IPS DF 6.9 (cell line): ENCODE measurements at places on chromosomes 1 and 21.

GRCh38 chr1:118047006-118047649 is 117.6 kb downstream of the WDR3 start:
- no peaks in the 10 kb centered on the region for H3K4me1 ChIP-seq
- no peak overlapping the region for H3K27ac ChIP-seq
- DNase-seq, result no peak
- no peak overlapping the region for H3K4me3 ChIP-seq
- H3K27me3 ChIP-seq, result no peaks in the 10 kb centered on the region

- H3K27me3 ChIP-seq, result no peaks in the 10 kb centered on the region
- H3K27ac ChIP-seq, result no peak overlapping the region
Observed at GRCh38 chr1:25996966-25997827, 666 bp downstream of the PAFAH2 start.

DNA sequence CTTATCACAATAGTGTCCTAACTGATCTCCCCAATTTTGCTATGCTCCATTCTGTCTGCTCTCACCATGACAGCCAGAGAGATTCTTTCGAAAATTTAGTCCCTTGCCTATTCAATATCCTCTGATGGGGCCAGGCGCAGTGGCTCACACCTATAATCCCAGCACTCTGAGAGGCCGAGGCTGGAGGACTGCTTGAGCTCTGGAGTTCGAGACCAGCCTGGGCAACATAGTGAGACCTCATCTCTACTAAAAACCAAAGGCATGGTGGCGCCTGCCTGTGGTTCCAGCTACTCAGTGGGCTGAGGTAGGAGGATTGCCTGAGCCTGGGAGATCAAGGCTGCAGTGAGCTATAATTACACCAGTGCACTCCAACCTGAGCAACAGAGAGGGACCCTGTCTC is 16.1 kb upstream of the PDZK1IP1 start:
- no peak for DNase-seq
- H3K4me3 ChIP-seq, result no peak overlapping the region
- no peaks in the 10 kb centered on the region for H3K36me3 ChIP-seq
- no peak overlapping the region for H3K27ac ChIP-seq

DNA sequence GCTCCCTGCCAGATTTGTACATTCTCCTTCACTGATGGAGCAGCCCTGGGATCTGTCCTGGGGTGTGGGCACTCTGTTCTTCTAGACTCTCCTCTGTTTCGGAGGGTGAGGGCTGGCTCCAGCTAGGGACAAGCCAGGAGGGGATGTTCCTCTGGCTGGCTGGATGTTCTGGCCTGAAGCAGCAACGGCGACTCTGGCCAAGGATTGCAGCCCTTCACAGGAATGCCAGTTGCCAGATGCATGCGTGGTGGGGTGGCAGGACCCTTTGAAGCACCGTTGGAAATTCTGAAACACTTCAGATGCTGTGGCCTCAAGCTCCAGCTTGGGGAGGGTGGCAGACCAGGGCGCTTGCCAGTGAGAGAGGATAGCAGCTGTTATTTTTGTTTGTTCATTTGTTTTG is 210.9 kb downstream of the TRABD2B start:
- no peak overlapping the region for H3K27ac ChIP-seq
- H3K4me3 ChIP-seq, result no peak overlapping the region
- no peaks in the 10 kb centered on the region for H3K36me3 ChIP-seq
- no peak for DNase-seq
- H3K27me3 ChIP-seq, result no peaks in the 10 kb centered on the region
- H3K4me1 ChIP-seq, result no peaks in the 10 kb centered on the region

- H3K27me3 ChIP-seq, result no peaks in the 10 kb centered on the region
- H3K4me3 ChIP-seq, result no peak overlapping the region
- no peaks in the 10 kb centered on the region for H3K4me1 ChIP-seq
- DNase-seq, result no peak
Observed at GRCh38 chr1:178224358-178224757, 130.5 kb downstream of the RASAL2 start.

DNA sequence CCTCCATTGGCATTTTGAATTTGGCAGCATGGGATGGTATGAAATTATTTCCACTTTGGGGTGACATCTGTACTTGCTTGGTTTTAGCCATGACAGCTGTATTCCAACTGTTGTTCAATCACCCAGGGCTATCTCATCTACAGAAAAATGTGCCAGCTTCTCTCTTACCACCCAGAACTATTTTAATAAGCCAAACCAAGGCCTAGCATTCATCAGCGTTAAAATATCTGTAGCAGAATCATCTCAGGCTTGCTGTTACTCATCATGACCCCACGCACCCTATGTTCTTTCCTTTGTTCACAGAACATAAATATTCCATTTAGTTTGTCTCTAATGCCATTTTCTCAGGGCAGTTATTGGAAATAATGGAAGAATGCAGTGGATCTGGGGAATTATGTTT is 49.8 kb downstream of the GIPC2 start:
- no peak overlapping the region for H3K27ac ChIP-seq
- 0 out of 2 replicates have a peak, but pooled peaks cover 2% of the 10 kb centered on the region for H3K4me1 ChIP-seq
- H3K27me3 ChIP-seq, result no peaks in the 10 kb centered on the region
- DNase-seq, result no peak
- no peak overlapping the region for H3K4me3 ChIP-seq
- H3K36me3 ChIP-seq, result no peaks in the 10 kb centered on the region

GRCh38 chr1:182446033-182446669 is 3.8 kb upstream of the RGSL1 start:
- no peaks in the 10 kb centered on the region for H3K27me3 ChIP-seq
- no peak overlapping the region for H3K4me3 ChIP-seq
- no peaks in the 10 kb centered on the region for H3K36me3 ChIP-seq
- peak; percentile 22 for DNase-seq
- 0 out of 2 replicates have a peak, but pooled peaks cover 4% of the 10 kb centered on the region for H3K4me1 ChIP-seq
- no peak overlapping the region for H3K27ac ChIP-seq

GRCh38 chr21:23853796-23854379 is 1753.4 kb downstream of the MRPL39 start:
- no peak overlapping the region for H3K27ac ChIP-seq
- no peaks in the 10 kb centered on the region for H3K36me3 ChIP-seq
- no peak overlapping the region for H3K4me3 ChIP-seq
- no peaks in the 10 kb centered on the region for H3K4me1 ChIP-seq

DNA sequence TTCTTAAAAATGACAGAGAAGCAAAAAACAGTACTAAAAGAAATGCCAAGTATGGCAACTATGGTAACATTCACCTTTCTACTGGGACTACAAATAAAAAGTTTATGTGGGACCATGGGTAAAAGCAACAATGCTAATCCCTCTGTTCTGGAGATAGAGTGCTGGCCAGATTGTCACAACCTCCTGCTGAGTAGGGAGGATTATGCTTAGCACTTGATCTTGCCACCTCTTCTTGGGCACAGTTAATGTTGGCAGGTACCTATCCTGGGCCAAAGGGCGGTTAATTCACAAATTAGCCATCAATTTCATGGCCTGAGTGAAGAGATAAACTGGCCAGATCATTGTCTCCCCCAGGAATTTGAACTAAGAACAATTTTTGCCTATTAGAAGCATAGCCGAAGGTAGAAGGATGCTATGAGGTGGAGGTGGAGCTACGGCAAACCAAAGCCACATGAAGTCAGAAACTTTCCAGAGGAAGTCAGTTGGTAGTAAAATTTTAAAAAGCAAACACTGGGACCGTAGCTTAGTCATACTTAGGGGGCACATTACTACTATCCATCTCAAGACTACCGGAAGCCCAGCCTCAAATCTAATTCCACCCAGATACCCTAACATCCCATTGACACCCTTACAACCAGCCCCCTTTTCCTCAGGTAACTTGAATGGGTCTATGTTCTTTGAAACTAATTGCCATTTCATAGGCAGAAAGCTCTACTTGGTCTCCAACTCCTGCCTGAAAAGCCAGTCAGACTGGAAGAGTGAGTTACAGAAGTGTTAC is 2.7 kb downstream of the SCYL3 start:
- peaks cover 2% of the 10 kb centered on the region; the same call in 1 of the 2 replicates for H3K4me1 ChIP-seq
- no peak overlapping the region for H3K27ac ChIP-seq
- no peak overlapping the region for H3K4me3 ChIP-seq
- DNase-seq, result no peak
- no peaks in the 10 kb centered on the region for H3K27me3 ChIP-seq
- no peaks in the 10 kb centered on the region for H3K36me3 ChIP-seq

DNA sequence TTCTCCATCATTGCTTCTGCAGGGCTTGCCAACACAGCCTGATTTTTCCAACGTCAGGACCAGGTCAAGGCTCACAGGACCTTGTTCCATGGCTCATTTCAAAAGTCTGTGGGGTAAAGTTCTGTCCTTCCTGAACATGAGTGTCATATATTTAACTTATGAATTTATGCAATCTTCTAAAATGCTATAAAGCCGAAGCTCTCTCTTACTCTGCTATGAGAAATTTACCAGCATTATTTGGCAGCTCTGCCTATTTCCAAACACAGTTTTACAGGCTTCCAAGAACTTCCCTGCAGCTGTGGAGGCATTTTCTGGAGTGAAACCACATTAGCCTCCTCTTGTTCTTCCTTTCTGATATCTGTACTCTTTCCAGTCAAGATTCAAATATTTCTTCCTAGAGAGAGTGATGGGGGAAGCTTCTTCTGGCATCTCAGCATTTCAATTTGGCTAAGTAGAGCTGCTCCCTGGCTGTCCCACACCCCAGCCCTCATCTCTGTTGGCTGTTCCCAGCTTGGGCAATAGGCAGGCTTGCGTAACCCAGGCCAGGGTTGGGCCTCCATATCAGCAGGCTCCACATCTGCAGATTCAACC is 15.6 kb upstream of the HMGCS2 start:
- no peaks in the 10 kb centered on the region for H3K4me1 ChIP-seq
- H3K27ac ChIP-seq, result no peak overlapping the region
- H3K36me3 ChIP-seq, result no peaks in the 10 kb centered on the region
- DNase-seq, result no peak
- H3K27me3 ChIP-seq, result no peaks in the 10 kb centered on the region
- H3K4me3 ChIP-seq, result no peak overlapping the region

- H3K4me3 ChIP-seq, result no peak overlapping the region
- no peaks in the 10 kb centered on the region for H3K4me1 ChIP-seq
- DNase-seq, result no peak
- no peak overlapping the region for H3K27ac ChIP-seq
- H3K36me3 ChIP-seq, result no peaks in the 10 kb centered on the region
Observed at GRCh38 chr21:28459193-28459592, 533.5 kb downstream of the LTN1 start.

DNA sequence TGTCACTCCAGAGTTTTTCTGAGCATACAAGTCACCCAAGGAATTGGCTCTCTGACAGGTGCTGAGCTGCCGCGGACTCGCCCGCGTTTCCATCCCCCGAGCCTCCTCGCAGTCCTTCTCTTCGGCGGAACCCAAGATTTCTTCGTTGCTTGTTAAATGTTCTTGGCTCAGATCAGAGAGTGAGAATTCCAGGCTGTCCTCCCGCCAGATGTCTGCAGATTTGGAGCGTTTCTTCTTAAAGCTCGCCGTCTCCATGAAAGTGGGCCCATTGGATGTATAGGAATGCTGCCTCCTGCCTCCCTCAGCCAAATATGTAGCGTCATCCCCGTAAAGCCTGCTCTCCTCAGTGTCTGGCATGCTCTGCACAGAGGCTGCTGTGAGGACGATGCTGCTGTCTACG is 77.8 kb downstream of the TIAM1 start:
- no peaks in the 10 kb centered on the region for H3K27me3 ChIP-seq
- no peaks in the 10 kb centered on the region; the same call in 1 of the 2 replicates for H3K36me3 ChIP-seq
- no peak for DNase-seq
- H3K4me3 ChIP-seq, result no peak overlapping the region

- no peak overlapping the region for H3K27ac ChIP-seq
- no peak overlapping the region for H3K4me3 ChIP-seq
- no peak for DNase-seq
- no peaks in the 10 kb centered on the region for H3K4me1 ChIP-seq
- H3K36me3 ChIP-seq, result no peaks in the 10 kb centered on the region
Observed at GRCh38 chr1:121414905-121415304, 230.1 kb downstream of the SRGAP2C start.

- H3K27ac ChIP-seq, result no peak overlapping the region
- H3K4me3 ChIP-seq, result no peak overlapping the region
- no peaks in the 10 kb centered on the region for H3K4me1 ChIP-seq
- no peak for DNase-seq
Observed at GRCh38 chr1:87028576-87028975, 114.1 kb downstream of the HS2ST1 start.

DNA sequence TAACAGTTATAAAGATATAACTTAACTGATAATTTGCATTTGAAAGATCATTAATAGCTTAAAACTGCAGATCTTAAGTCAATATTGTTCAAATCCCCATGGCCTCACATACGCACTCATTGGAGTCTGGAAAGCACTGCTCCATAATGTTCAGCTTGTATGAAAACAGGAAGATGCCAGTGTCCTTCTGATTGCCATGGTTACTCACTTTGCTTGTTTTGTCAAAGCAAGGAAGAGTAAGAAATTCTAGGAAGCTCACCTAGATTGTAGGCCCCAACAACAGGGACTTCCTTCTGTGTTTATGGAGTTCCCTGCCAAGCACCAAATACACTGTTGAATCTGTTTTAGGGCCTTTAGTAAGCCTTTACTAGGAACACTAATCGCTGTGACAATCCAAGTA is 10.9 kb downstream of the GAS5 start:
- H3K36me3 ChIP-seq, result peaks cover 3% of the 10 kb centered on the region; the same call in 1 of the 2 replicates
- no peak overlapping the region for H3K4me3 ChIP-seq
- no peak overlapping the region for H3K27ac ChIP-seq
- H3K27me3 ChIP-seq, result no peaks in the 10 kb centered on the region
- DNase-seq, result no peak
- peaks cover 4% of the 10 kb centered on the region for H3K4me1 ChIP-seq

DNA sequence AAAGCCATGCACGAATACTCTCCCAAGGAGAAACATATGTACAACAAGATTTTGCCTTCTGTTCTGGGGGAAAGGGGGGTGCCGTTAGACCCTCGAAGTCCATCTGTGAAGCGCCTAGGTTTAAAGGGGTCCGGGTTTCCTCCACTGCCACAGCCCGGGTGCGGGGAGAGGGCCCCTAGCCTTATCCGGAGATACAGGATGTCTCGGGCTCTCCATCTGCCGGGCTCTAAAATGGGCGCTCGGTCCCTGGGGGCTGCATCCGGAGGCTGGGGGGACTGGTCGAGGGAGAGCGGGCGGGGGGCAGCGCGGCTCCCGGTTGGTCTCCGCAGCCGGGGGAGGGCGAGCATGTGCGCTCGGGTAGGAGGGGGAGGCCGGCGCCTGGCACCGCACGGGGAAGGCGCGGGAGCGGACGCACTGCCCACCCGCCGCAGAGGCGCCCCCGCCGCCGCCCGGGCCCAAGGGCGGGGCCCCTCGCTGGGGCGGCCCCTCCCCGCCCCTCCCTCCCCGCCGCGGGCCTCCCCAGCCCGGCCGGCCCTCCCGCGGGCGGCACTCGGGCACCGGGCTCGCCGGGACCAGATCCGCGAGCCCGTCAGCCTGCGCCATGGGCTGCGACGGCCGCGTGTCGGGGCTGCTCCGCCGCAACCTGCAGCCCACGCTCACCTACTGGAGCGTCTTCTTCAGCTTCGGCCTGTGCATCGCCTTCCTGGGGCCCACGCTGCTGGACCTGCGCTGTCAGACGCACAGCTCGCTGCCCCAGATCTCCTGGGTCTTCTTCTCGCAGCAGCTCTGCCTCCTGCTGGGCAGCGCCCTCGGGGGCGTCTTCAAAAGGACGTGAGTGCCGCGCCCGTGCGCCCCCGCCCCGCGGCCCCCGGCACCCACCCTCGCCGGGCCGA is 63.1 kb downstream of the ELK4 start:
- H3K27me3 ChIP-seq, result peaks cover 31% of the 10 kb centered on the region
- H3K27ac ChIP-seq, result no peak overlapping the region
- DNase-seq, result no peak
- H3K4me3 ChIP-seq, result peak overlapping the region; percentile 17; the same call in 1 of the 2 replicates
- no peaks in the 10 kb centered on the region for H3K36me3 ChIP-seq
